Activated B cell treated with CpG ODN at 0.5 μM for 24 hours (primary cell): ENCODE measurements at places on chromosomes 13 and 19.

- DNase-seq, result no peak
Observed at GRCh38 chr19:12838182-12838885, at the start of gene MAST1. TSS of gene MAST1 (plus strand) at chr19:12838515. CDS start at chr19:12838573, 58 bp downstream.

DNA sequence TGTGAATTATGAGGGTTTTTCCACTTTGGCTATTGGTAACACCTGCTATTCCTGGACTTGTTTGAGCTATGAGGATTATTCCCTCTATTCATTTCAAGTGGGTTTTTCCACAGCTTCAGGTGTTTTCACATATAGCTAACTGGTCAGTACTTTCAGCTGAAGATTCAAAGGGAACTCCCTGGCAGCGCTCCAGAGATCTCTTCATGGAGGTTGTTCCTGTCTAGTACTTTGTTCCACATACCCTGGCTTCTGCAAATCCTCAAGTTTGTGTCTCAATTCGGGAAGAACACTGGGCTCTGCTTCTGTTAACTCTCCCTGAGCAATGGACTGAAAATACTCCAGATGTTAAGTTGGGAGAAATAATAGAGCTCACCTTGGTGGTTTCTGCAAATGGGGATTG lies 5.6 kb upstream of the ZNF607 start:
- no peak for DNase-seq

GRCh38 chr13:38520041-38520440 lies 166.8 kb upstream of the FREM2 start:
- no peak for DNase-seq

GRCh38 chr13:112845511-112846144 lies 123.4 kb upstream of the MCF2L start:
- no peak for DNase-seq

GRCh38 chr19:37953171-37953917 lies 46.3 kb downstream of the SIPA1L3 start:
- no peak for DNase-seq

- DNase-seq, result no peak
Observed at GRCh38 chr13:74450964-74451363, 316.8 kb upstream of the KLF12 start.

GRCh38 chr19:54208784-54209057 lies 8.1 kb downstream of the RPS9 start:
- no peak for DNase-seq
